ENCODE measurements at places on chromosomes 2 and 18.

GRCh38 chr18:35460736-35461161 lies 37.0 kb downstream of the INO80C start:
- no peak for DNase-seq

DNA sequence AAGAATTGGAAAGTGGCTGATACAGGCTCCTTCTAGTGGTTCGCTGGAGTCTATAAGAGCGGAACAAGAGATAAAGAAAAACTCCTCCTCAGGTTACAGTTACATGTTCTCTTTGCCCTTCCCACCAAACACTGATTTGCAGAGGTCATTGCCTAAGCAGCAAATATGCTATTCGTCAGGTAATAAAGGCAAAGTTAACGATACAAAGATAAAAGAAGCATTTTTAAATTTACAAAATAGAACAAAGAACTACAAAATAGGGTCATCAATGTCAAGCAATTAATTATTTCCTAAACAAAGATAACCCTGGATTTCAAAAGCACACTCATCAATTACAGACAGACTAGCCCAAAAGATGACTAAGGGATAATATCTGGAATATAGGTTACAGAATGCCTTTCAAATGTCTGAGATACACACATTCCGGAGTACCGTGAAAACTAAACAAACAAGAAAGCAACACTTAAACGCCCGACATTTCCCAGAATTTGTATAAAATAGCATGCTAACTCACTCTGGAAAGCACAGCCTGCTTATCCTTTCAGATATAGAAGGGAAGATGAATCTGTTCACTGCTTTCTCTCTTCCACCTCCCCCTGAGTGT lies 186.4 kb downstream of the MREG start:
- DNase-seq: no peak

DNA sequence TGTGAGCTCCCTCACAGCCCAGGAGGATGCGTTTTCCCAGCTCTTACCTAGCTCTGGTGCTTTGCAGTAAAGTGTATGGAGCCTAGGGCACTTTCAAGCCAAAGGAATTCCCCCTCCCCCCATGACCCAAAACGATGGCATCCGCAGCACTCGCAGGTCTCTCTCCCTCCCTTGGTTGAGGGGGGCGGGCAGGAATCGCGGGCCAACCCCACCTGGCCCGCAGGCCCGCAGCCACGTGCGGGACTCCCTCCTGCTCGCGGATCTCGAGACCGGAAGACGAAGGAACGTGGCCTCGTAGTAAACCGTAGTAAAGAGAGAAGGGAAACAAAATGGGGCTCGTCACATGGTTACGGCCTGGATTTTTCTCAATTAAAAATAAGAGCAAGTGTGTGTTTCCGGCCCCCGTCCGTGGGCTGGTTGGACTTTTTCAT lies 8.5 kb downstream of the IRS1 start:
- DNase-seq: no peak

DNA sequence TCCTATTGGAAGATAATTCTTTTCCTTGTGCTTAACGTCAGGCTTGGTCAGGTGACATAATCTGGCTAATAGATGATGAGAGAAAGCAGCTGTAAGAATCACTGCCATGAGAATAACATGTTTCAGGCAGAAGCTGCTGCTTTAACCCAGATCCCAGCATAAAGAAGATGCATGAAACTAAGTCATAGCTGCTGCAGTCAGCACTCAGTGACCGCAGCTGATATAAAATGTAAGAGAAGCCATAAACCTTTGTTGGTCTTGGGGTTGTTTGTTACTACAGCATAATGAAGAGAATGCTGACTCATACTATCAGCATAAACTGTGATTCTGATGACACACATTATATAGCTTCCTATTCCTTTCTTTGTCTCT lies 274.3 kb upstream of the TRIB2 start:
- no peak for DNase-seq

GRCh38 chr2:64770137-64770780 lies 116.5 kb upstream of the SERTAD2 start:
- DNase-seq: no peak

GRCh38 chr2:232113821-232114220 lies 152.3 kb downstream of the DIS3L2 start:
- peak; percentile 47 for DNase-seq

DNA sequence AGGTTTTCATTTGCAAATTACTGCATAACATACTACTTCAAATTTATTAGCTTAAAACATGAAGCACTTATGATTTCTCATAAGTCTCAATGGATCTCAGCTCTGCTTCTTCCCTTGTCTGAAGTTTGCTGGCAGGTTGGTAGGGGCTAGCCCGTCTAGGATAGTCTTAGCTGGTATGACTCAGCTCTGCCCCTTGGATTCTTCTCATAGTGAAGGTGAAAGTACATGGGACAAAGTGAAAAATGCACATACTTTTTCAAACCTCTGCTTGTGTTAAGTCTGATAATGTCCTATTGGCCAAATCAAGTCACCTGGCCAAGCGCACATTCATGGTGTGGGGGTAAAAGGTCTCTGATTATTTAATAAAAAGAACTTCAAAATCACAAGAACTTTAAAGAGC lies 184.8 kb upstream of the VWC2L start:
- DNase-seq: no peak

GRCh38 chr2:25448808-25449207 lies 107.1 kb upstream of the DNMT3A start:
- no peak for DNase-seq

DNA sequence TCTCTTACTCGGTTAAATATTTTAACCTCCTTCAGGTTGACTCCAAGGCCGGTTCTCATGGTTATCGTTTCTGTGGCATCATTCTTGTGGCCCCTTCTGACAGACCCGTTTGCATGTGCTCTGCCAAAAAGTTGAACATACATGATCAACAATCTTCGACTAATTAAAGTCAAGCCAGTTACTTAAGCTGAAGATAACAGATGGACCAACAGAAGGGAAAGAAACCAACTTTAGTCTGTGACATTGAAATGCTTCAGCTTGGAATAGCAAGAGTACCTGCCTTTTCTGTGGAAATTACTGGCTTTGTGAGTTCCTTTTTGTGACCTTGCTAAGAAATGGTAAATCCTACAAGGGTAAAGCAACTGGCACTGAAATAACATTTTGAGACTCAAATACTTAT lies 1429.1 kb downstream of the LRP1B start:
- DNase-seq: no peak

DNA sequence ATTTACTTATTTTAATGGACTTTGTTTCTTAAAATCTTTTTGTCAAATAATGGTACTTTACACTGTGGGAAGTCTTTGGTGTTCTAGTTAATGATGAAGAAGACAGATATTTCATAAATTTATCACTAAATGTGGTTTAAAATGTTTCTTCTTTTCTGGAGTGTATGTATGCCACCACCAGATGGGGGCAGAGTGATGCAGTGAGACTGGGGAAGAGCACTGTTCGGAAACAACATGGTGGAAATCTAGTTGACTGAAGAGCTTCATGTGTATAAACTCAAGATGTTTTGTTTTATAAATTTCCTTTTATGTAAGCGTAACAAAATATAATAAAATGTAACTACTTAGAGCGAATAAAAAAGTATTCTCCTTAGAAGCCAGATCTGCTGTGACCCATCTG lies 195.1 kb downstream of the KCNE4 start:
- no peak for DNase-seq

DNA sequence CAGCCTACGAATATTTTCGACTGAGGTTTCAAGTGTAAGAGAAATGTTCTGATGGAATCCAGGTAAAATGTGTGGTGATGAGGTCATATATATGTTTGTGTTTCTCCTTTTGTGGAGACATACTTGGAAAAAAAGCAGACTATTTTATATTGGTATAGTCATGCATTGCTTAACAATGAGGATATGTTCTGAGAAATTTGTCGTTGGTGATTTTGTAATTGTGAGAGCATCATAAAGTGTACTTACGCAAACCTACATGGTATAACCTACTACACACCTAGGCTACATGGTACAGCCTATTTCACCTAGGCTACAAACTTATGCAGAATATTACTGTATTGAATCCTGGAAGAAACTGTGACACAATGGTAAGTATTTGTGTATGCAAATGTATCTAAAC lies 1849.9 kb upstream of the CELF4 start:
- no peak for DNase-seq

GRCh38 chr2:27622921-27623384 lies 5.9 kb downstream of the CCDC121 start:
- no peak for DNase-seq

- no peak for DNase-seq
Observed at GRCh38 chr18:45133276-45133675, 452.6 kb downstream of the SETBP1 start.

DNA sequence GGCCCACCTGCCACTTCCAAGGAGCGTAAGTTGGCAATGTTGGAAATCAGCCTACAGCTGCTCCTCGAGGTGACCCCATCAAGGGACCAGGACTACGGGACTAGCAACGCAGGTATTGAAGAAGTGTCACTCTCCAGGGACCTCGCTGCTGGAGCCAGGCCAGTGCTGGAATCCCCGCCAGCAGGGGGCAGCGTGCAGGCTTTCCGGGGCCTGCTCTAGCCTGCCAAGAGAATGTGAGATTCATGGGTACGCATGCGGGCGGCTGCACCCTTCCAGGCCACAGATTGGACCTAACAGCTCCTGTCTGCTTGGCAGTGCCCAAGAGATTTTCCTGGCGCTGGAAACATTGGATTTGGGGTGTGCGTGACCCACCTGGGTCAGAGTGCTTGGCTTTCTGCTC lies 182.8 kb upstream of the RAB12 start:
- no peak for DNase-seq

DNA sequence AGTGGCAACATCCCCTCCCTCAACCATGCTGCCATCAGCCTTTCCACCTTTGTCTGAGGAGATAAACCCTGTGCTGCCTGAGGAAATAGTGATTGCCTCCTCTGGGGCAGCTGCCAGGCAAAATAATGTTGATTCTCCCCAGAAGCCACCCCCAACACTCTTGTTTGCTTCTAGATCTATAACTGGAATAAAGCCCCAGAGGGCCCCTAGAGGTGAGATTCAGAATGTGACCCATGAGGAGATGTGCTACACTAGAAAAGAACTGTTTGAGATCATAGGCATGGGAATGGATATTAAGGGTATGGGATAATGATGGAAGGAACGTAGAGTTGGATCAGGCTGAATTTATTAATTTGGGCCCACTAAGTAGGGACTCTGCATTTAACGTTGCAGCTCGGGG lies 116.3 kb upstream of the RMP24 start:
- DNase-seq: no peak

DNA sequence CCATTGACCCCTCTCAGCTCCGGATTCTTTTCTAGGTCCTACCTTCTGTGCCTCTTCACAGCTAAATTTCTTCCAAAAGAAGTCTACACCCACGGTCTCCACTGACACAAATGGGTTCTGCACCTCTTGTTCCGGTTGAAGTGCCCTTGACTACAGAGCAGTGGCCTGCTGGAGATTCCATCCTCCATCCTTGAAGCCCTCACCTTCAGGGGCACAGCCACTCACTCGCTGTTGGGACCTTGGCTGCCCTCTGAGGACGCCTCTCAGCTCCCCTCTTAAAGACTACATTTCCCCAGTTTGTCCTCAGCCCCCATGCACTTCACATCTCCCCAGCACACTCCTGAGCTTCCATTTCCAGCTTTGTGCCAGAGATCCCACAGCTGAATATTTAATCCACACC lies 226.3 kb downstream of the ATAD2B start:
- DNase-seq: no peak

DNA sequence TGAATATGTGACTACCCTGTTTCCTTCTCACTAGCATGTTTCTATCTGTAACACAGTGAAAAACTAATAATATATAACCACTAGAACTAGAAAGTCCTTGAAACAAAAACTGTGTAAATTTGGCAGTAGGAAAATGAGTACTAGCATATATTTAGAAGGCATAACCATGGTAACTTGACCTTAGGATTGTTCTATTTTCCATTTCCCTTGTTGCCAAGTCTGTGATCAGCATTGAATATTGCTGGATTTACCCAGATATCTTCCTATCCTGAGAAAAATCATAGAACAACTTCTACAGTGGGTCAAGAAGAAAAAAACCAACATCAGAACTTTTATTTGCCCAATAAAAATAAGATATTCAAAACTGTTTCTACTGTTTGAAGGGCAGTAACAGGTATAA lies 563.9 kb upstream of the NRXN1 start:
- no peak for DNase-seq

DNA sequence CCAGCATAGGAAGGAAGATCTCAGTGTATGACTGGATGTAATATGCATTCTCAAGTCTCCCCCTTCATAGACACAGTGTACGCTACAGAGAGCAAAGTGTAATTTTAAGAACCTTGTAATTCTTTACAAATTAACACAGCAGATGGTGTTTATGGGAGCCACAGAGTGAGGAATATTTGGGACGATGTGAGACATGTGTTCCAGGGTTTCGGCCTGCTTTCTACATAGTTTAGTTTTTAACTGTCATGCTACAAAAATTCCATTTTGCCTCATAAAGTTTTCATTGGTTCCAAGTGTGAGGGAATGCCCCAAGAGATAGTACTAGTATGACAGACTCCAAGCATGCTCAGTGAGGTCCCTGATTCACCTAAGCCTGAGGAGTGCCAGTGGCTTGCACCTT lies 76.2 kb upstream of the LRRTM1 start:
- DNase-seq: no peak

DNA sequence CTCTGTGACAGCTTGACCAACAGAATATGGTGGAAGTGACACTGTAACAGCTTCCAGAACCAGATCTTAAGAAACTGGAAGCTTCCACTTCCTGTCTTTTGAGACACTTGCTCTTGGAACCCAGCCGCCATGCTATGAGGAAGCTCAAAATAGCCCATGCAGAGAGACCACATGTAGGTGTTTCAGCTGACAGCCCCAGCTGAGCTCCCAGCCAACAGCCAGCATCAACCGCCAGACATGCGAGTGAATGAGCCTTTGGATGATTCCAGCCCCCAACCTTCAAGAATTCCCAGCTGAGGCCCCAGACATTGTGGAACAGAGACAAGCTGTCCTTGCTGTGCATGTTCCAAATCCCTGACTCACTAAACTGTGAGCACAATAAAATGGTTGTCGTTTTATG lies 27.9 kb downstream of the ACVR1 start:
- no peak for DNase-seq

DNA sequence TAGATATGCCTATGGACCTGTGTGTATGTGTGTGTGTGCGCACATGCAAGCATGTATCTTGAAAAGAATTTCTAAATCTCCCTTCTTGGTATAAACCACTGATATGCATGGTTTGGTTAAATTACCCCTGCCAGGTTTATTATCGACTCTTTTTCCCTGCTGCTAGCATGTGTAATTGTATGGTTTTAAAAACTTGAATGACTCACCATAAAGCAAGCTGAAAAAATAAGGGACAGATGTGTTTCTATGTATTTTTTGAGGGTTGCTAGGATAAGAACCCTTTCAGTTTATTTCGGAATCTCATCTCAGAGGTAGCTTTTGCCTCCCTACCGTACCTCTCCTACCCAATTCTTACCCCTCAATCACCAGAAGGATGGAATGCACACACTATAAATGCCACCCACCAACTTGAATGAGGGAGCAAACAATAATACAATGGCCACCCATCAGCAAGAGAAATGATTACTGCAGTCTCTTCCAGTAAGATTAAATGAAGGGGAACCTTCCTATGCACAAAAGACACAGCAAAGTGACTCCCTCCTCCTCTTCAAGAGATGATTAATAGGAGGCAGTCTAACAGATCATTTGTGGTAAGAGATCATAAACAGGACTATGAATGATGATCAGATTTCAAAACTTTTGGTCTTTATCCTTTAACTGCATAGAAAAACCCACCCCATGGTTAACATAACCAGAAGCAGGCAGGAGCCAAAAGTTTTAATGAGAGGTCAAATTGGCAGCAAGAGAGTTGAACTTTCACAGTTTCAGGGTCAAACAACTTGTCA lies 357.2 kb downstream of the SATB2 start:
- DNase-seq: no peak

- DNase-seq: no peak
Observed at GRCh38 chr18:25467226-25467987, 115.4 kb upstream of the ZNF521 start.

Measured in T-helper 2 cell treated with Interferon-gamma antibody and Interleukin-4, amounts not matched to agents 5 μg/mL and 100 μg/mL, for 36 hours (primary cell).